Keratinocyte (primary cell): ENCODE measurements at places on chromosomes 6 and 20. TPM values are rescaled to one million over a fixed set of nuclear protein-coding genes. Genes with fewer than 3 reads are reported as not detected.

- no peak for DNase-seq
Measured at GRCh38 chr6:35970181-35970580, 49.3 kb upstream of the SRPK1 start.

Gene C6orf15
- polyA plus RNA-seq = 0.08 to 0.35 TPM (median 0.30 TPM) in 3 replicates

Gene PREX1
- 0.10 to 0.74 TPM (median 0.22 TPM) in 3 replicates for polyA plus RNA-seq

DNA sequence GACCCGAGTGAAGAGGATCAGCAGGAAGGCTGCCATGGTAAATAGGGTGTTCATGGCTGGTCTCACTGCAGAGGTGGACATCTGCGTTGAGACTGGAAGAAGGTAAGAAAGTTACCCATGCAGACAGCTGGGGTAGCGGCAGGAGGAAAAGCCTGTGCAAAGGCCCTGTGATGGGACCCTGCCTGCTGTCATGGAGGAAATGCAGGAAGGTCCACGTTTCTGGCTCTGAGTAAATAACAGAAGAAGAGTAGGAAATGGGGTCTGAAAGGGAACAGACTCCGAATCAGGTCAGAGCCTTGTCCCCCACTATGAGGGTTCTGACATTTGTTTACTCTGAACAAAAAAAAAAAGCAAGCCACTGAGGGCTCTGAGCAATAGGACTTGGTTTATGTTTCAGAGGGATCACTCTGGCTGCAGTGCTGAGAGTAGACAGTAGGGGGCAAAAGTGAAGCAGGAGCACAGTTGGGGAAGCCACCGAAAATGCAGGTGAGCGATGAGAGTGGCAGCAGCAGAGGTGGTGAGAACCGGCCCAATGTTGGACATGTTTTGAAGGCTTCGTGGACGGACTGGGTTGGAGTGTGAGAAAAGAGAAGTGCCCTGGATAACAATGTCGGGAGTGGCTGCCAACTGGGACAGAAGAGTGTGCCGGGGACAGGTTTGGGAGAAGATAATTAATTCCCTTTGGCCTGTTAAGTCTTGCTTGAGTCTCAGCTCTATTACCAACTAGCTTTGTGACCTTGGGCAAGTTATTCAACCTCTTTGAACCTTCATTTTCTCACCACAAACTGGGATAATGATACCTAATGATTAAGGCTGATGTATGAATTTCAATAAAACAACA lies 57.9 kb upstream of the MAP7 start:
- peak; percentile 17 for DNase-seq

GRCh38 chr6:3013901-3014674 lies 14.4 kb downstream of the NQO2 start:
- no peak for DNase-seq

GRCh38 chr6:17276766-17277165 lies 4.4 kb upstream of the RBM24 start:
- DNase-seq = no peak

DNA sequence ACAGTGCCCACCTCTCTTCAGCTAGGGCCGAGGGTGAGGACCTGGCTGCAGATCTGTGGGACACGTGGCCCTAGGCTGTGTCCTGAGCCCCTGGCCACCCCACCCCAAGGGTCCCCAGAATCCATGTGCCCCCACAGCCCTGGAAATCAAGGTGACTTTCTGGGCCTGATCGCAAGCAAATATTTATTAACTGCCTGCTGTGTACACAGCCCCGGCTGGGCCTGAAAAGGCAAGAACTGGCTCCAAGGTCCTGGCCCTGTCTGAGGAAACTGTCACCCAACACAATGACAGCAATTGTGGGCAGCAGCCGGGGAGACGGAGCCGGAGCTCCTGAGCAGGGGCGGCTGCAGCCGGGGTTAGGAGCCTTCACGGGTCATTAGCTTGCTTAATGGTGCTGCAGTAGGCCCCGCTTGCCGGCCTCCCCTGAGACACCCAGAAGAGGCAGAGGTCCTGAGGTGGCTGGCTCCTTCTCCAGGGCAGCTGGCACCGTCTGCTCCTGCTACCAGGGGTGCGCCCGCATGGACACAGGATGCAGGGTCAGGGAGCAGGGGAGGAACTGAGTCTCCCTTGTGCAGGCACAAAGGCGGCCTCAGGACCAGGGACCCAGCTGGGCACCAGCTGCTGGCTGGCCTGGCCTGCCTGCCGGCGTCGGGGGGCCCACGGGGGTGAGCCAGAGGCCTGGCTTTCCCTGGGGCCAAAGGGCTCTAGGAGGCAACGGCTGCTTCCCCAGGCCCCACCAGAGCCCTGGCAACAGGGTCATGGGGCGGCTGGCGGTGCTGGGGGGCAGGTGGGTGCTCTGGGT lies 24.1 kb downstream of the NPEPL1 start:
- no peak for DNase-seq

GRCh38 chr6:2876210-2877056 lies 26.7 kb downstream of the SERPINB9 start:
- DNase-seq = no peak

DNA sequence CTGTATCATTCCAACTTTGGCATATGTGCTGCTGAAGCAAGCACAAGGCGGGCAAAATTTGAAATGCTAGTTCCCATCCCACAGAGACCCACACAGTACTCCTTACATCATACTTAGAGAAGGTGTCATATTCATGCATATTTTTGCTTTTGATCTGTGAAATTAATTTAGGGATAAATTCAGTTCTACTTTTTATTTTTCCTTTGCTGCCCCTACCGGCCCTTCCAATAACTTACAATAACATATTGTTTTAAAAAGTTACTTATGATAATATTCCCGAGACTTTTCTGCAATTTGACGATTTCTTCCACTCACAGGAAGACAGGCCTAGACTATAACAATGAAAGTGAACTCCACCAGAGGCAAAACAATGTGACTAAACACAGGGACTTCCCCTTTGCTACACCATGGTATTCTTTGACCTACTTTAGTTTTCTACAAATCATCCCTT lies 35.0 kb downstream of the SESN1 start:
- DNase-seq = no peak

- no peak for DNase-seq
Measured at GRCh38 chr20:32672982-32673851, 524 bp downstream of the C20orf203 start.

Gene CYP39A1
- 0.77 to 1.6 TPM (median 1.5 TPM) in 3 replicates for polyA plus RNA-seq

DNA sequence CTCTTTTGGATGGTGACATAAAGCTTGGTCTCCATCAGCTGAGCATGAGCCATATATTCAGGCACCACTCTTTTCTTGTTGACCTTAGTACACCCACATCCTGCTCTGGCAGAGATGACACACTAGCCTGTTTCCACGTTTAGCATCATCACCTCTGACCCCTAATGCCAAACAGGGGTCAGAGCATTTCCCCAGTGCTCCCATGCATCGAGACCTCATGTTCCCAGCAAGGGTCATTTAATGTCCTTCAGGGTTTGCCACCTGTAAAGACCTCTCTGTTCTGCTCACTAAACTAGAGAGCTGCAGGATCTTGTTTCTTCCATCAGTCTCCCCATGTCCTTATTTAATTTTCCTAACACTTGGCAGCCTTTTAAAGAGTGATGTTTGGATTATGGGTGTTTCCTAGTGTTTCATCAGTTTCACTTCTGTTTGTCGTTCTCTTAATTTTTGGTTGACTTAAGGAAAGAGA lies 97.5 kb downstream of the AIG1 start:
- no peak for DNase-seq

DNA sequence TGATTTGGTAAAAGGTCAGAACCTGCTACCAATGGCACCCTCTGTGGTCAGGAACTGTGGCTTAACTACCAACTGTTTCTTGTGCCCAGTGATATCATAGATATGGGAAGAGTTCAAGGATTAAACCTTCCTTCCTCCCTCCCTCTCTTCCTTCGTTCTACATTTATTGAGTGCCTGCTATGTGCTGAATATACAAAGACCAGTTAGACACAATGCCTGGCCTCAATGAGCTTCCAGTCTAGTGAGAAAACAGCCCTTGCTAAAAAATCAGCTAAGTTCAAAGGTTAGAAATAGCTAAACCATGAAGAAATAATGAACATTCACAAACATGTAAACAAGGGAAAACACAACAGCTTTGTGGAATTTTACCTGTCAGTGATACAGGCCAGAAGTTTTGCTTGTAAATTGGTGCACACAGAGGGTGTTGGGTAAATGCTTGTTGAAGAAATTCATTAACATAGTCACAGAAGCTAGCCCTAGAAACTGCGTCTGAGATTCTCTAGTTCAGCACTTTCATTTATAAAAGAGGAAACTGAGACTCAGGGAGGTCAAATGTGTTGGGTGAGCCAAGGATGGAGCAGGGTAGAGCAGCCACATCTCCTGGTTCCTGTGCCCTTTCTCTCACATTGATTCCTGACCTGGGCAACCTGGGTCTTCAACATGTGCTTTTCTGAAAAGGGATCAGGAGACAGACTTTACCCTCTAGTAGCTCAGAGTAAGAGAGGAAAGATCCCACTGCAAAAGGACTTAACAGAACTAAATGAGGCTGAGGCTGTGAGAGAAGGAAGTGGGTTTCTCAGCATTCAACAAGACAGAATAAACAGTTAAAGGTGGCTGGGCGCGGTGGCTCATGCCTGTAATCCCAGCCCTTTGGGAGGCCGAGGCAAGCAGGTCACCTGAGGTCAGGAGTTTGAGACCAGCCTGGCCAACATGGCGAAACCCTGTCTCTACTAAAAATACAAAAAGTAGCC lies 14.4 kb upstream of the FOXO3 start:
- DNase-seq = no peak

- no peak for DNase-seq
Measured at GRCh38 chr20:19552221-19553180, 205.6 kb upstream of the RIN2 start.

DNA sequence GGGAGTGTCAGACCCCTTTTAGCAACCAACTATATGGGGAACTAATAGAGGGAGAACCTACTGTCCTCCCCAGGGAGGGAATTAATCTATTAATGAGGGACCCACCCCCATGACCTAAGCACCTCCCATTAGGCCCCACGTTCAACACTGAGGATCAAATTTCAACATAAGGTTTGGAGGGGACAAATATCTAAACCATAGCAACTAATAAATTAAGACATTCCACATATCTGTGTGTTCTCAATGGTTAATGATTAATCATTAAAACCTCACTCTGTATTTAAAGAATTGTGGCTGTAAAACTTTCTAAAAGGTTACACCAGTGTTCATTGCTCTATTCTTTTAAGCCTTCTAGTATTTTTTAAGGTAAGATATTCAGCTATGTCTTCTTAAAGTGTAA lies 500.4 kb upstream of the SULF2 start:
- no peak for DNase-seq

- no peak for DNase-seq
Measured at GRCh38 chr6:129565811-129566210, 144.2 kb downstream of the ARHGAP18 start.

DNA sequence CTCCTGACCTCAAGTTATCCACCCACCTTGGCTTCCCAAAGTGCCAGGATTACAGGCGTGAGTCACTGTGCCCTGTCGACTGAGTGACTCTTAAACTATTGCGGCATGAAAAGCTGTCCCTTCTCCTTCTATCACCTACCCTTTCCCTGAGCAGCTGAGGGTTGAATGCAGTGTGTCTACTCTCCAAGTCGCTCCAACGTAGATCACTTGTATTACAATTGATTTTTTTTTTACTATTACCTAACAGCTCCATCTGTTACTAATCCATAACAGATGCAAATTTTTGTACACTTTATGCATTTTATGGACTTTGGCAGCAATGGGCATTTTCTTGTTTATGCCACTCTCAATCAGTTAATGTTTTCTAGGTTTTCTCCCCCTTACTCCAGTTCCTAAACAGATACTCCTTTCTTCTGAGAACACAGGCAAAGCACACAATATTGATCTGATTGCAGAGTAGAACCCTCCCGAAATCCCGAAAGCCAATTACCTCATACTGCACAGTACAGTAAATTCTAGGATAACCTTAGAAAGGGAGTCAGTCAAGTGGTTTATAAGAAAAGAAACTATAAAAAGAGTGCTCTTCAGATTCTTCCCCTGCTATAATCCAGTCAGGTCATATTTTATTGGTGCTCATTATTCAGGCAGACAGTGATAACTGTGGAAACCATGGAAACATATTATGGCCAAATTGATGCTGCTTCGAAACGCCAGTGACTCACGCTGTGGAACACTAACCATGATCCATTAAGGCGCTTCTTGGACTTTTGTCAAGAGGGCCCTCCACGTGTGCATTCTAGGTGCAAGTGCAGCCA lies 273.0 kb downstream of the ADGB start:
- DNase-seq = no peak

Gene TUBE1
- polyA plus RNA-seq = 6.3 to 15.4 TPM (median 11.0 TPM) in 3 replicates

Gene ADGB
- polyA plus RNA-seq = not detected in 3 replicates

Gene TCF21
- not detected in 3 replicates for polyA plus RNA-seq

GRCh38 chr6:41449399-41450245 lies 96.6 kb upstream of the FOXP4 start:
- DNase-seq = no peak

DNA sequence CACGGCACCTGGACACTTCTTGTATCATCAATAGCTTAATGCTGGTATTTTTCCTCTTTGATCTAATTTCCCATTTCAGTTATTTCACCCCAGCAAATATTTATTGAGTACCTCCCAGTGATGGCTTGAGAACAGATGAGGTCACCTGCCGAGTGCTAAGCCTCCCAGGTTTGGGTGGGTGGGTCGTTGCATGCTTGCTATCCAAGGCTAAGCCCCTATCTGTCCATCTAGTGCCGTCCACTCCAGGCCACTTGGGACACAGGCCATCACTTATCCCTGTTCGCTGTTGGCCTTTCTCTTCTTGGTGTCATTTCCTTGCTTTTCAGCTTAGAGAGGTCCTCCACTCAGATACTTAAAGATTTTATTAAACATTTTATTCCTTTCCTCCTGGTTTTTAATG lies 10.8 kb upstream of the NNAT start:
- no peak for DNase-seq

Gene KCNK16
- not detected in 3 replicates for polyA plus RNA-seq

- no peak for DNase-seq
Measured at GRCh38 chr6:12490904-12491571, 200.9 kb downstream of the EDN1 start.

DNA sequence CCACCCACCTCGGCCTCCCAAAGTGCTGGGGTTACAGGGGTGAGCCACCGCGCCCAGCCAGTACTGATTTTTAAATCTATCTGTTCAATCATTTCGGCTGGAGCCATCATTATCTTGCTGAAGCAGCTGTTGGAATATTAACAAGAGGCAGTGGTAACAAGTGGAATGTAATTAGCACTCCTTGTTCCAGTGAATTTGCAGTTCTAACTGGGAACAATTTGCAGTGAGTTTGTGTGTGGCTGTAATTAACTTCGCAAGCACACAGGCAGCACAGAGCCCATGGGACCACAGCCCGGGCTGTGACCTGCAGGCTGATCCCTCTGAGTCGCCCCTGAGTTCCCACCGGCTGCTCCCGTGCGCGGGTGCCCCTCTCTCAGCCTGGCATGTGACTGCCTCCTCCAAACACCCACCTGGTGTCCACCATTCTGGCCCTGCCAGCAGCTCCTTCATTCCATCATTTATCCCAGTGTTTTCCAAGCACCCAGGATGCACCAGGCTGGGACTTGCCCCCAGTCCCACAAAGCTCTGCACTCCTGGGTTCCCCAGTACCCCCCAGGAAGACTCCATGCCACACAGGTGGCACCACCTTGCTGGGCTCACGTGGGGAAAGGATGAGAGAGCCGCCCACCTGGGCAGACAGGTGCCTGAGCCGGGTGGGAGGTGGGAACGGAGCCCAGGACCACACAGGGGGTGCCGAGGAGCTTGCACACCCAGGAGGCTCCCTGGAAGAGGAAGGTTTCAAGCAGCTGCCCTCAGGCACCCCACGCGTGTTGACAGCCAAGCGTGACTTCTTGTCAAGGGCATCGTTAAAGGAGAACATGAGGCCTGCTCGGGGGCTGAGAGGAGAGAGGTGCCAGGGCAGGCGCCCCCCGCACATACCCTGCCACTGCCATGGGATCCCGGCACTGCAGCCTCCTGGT lies 75.2 kb downstream of the YTHDF1 start:
- DNase-seq = no peak

Gene LY6G6F
- not detected in 3 replicates for polyA plus RNA-seq
